Hepatocyte (in vitro differentiated cells): ENCODE measurements at places on chromosomes 5 and 9. TPM values are rescaled to one million over a fixed set of nuclear protein-coding genes. Genes with fewer than 3 reads are reported as not detected.

GRCh38 chr9:135330685-135331590 is 148.6 kb upstream of the PPP1R26 start:
- no peak for DNase-seq

MARCOL gene
- not detected in 2 replicates for polyA plus RNA-seq

DNA sequence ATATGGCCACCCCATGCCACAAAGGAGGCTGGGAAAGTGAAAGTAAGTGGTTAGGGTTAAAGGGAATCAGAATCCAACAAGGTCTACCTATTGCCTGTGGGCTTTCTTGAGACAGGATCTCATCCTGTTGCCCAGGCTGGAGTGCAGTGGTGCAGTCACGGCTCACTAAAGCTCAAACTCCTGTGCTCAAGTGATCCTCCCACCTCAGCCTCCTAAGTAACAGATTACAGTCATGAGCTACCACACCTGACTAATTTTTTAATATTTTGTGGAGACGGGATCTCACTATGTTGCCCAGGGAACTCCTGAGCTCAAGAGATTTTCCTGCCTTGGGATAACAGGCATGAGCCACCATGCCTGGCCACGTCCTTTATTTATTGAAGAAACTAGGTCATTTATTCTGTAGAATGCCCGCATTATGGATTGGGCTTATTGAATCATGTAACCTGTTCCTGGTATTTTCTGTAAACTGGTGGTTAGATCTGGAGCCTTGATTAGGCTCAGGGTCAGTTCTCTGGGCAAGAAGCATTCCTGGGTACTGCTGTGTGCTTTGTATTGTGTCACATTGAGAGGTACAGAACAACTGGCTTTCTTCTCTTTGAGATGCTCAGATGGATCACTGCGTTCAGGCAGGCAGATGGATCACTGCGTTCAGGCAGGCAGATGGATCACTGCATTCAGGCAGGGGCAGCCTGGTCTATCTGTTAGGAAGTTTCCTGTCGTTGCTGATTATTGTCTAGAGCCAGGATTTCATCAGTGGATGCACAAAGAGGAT is 41.6 kb downstream of the ERGIC1 start:
- DNase-seq, result no peak

IL3 gene
- not detected in 2 replicates for polyA plus RNA-seq

DNA sequence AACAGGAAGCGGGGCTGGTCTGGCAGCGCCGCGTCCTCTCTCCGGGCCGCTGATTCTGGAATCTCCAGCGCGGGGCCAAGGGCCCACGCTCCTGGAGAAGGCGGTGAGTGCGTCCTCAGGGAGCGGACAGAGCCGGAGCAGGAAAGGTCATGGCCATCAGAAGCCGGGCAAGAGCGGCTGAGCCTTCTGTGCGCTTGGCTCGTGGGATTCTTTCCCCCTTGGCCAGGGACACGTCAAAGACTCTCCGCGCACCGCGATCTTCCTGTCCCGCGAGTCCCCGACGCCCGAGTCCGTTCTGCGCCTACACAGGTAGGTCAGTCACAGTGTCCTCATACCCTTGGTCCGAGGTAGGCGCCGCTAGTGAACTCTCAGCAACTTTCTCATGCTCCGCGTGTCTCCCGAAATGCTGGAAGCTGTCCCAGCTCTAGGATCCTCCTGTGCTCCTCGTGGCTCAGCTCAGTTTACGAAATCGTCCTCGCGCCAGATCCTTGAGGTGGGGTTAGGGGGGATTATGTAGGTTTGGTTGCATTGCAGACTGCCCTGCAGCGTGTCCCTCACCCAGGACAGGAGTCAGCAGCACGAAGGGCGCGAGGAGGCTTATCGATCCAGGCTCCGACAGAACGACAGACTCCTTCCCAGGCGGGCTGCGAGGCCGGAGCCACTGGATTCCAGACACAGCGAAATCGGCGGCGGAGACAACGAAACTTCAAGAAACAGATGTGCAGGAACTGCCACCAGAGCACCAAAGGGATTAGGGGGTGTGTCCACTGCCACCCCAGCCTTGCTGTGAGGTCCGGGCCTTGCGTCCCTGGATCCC is 8.7 kb downstream of the LHX6 start:
- DNase-seq, result no peak

DNA sequence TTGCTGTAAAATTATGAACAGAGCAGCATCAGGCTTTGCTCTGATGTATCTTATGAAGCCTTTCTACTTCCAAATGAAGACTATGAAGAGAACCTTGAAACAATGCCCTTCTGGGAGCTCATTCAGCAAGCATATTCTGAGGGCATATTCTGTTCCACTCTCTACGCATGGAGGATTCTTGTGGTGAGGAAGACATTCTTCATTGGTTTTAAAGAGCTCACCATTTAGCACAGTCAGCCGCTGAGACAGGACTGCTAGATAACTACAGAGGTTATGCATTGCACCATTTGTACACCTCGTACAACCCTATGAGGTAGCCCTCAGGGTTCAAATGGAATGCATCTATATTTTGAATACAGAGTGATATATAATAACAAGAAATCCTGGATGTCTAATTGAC is 61.0 kb downstream of the INVS start:
- no peak for DNase-seq

DNA sequence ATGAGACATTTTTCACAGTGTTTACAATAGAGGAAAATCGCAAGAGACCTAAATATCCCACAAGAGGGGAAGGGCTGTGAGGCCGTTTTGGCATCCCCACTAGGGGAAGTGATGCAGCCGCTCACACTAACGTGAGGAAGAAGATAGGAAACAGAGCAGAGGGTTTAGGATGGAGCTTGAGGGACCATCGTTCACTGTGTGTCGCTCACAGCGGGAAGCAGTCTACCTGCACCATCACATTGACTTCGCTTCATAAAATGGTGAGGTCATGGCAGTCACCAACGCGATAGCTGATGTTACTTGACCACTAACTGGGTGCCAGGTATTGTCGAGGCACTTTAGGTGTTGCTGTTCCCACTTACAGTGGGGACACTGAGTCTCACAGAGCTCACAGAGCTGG is 35.6 kb downstream of the PRRX2 start:
- DNase-seq, result no peak

DNA sequence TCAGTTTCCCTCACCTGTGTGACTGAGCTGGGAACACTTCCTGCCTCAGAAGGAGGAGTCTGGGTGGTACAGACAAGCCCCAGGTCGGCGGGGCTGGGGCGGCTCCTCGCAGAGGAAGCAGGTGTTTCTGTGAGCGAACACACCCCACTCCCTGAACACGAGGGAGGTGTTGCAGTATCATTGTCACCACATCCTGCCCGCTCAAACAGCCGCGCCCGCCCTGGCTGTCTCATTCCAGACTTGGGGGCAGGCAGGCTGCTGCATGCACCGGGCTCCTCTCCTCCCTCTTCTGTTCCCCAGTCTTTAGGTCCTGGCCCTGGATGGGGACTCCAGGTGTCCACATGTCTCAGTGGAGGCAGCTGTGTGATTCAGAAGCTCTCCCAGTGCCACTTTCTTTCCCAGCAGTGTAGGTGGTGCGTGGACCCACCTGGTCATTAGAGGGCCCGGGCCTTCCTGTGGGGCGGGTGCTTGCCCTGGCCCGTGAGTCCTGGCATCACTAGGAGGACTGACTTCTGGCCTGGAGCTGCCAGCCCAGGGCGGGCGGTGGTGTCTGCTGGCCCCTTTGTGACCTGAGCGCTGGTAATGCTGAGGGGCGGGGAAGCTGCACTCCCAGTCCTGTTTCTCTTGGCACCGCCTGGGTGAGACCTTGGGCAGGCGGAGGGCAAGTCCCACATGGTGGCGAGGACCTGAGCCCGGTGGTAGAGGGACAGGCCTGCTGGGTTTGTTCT is 18.3 kb upstream of the PHYHD1 start:
- no peak for DNase-seq

TMEM232 gene
- polyA plus RNA-seq, result 1.3 and 2.8 TPM in 2 replicates

DNA sequence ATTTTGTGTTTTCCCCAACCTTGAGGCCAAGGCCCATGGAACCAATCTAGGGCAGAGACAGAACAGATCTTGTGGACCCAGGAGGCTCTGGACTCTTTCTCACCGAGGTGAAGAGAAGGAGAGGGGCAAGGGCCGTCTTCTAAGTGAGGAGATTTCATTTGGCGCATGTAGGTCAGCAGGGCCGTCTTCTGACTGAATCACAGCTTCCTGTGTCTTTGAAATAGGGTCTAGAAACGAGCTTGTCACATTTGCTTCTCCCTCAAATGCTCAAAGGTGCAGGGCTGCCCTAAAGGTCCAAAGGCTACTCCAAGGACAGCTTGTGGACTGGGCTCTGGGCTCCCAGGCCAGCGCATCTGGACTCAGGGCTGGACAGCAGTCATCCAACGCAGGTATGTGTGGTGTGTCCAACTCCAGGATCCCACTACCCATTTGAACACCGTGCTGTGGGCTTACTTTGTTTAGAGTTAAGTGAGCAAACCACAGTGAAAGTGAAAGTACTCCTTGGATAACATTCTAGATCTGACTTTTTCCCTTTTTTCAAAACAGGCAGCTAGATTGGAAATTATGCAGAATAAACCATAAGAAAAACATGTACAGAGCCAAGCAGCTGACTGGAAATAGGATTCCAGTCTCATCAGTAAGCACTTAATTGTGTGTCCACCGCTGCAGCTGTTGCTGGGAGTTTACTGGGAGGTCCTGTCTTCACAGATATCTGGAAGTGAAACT is 357.0 kb downstream of the GADD45G start:
- DNase-seq, result no peak

GRCh38 chr5:73378765-73379164 is 69.8 kb downstream of the FOXD1 start:
- DNase-seq, result no peak

FOXD4L3 gene
- polyA plus RNA-seq, result not detected in 2 replicates

DNA sequence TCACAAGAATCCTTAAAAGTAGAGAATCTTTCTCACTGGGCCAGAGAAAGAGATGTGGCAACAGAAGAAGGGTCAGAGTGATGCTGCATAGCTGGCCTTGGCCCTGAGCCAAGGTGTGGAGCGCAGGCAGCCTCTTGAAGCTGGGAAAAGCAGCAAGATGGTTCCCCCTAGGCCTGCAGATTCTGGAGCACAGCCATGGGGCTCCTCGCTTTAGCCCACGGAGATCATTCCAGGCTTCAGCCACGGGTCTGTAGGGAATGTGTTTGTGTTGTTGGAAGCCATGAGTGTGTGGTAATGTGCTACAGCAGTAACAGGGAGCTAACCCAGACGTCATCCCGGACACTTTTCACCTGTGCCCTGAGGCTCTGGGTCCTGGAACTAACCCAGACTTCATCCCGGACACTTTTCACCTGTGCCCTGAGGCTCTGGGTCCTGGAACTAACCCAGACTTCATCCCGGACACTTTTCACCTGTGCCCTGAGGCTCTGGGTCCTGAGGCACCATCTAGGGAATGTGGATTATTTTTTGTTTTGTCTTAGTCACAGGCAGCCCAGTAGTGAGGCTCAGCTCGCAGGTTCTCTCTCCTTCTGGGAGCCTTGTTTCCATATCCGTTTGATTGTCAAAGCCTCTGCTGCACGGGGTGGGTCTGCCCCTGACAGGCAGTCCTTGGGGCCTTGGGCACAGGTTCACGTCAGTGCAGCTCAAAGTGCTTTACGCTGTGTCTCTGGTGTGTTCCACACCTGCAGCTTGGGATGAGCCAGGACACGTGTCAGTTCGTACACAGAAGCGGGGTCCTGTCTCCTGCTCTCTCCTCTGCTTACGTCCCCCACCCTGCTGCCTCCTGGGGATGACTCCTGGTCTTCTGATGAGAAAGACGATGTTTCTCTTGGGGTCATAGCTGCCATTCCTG is 56.3 kb upstream of the EXOC3 start:
- DNase-seq, result peak; percentile 34

IFNA21 gene
- polyA plus RNA-seq, result not detected in 2 replicates

GRCh38 chr9:135973277-135974219 is 12.4 kb upstream of the UBAC1 start:
- no peak for DNase-seq

DNA sequence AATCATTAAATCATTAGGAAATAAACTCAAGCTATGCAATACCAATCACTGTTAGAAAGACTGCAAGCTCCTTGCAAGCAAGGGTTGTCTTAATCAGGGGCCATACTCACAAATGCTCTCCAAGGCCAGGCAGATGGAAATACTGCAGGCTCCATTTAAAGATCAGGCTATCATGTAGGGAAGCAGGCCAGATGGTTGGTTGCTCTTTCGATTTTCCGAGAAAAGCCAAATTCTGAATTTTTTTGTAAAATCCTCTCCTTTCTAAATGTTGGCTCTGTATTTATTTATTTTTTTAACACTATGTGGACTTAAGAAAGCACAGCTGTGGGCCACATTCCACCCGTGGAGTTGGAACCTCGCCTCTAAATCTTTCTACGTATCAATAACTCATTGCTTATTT is 127.1 kb downstream of the GLIS3 start:
- no peak for DNase-seq

DNA sequence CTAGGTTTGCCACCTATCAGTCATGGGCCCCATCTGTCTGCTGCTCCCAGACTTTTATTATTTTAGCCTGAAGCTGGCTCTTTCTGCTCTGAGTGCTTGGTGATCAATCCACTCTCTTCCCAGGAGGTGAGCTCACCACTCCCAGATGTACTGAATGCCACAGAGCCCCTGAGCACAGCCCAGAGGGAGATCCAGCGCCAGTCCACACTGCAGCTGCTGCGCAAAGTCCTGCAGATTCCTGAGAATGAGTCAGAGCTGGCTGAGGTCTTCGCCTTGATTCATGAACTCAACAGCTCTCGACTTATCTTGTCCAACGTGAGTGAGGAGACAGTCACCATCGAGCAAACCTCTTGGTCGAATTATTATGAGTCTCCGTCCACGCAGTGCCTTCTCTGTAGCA is 36.0 kb downstream of the HMGXB3 start:
- DNase-seq, result peak; percentile 74

DNA sequence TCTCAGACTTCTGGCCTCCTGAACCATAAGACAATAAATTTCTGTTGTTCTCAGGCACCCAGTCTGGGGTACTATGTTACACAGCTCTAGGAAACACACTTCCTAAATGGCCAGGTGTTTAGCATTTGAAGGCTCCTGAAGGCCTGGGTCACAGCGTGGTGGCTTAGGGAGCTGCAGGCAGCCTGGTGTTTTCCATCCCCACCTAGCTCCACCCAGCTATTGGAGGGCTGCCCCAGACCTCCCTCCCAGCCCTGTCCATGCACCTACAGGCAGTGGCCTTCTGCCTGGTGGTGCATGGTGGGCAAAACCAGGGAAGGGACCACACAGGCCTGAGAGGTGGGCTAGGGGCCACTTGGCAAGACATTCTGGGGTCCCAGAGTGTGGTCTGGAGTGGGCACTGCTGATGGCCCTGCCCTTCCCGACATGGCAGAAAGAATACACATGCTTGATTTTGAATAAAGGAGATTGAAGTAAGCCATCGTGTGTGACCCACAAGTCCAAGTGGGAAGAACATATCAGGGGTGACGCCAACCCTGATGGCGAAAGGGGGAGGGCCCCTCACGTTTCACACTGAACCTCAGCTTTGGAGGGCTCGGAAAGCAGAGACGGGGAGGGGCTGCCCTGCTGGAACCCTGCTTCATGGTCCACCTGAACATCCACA is 1.3 kb upstream of the SUSD3 start:
- no peak for DNase-seq

DNA sequence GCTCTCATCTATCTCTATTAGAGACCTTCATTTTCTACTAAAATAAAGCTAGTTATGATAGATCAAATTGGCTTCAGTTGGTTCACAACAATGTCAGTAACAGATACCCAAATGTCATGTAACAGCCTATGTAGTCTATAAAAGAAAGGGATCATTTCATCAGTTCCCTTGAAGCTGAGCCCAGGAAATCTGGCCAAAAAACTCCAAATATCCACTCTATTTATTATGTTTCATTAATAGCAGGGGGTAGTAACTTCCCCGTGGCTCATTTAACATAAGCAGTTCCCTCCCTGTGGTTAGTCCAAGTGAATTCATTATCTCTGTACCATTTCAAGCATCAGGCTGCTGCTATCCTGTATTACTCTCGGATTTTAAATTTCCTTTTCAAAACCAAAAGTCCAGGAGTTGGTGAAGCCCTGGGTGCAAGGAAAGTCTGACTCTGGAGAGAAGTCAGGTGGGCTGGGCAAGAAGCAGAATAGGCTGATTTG is 66.0 kb downstream of the SH3PXD2B start:
- no peak for DNase-seq
